ENCODE measurements at places on chromosomes 6 and 20. TPM values are rescaled to one million over a fixed set of nuclear protein-coding genes. Genes with fewer than 3 reads are reported as not detected.

DNA sequence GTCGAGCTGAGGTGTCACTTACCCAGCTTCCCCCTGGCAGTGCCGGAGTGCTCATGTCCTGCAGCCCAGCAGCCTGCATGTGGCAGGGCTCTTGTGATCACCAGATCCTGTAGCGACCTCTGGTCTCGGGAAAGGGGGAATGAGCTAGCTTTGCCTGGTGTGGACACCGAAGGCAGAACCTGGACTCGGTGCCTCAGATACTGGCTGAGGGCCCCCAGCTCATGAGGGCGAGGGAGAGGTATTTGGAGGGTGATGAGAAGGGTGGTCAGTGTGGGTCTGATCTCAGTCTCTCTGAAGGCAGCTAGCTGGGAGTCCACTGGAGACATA is 26.3 kb downstream of the SUN5 start:
- no peak for DNase-seq
- H3K36me3 ChIP-seq: no peaks in the 10 kb centered on the region
- H3K4me1 ChIP-seq: no peaks in the 10 kb centered on the region
- H3K27me3 ChIP-seq: peaks cover 16% of the 10 kb centered on the region
- H3K4me3 ChIP-seq: no peak overlapping the region

GRCh38 chr6:47126647-47127391 is 84.7 kb upstream of the ADGRF1 start:
- H3K4me1 ChIP-seq: peaks cover 28% of the 10 kb centered on the region
- H3K27ac ChIP-seq: peak overlapping the region; percentile 67
- no peak for DNase-seq
- no peaks in the 10 kb centered on the region for H3K27me3 ChIP-seq
- no peak overlapping the region for H3K4me3 ChIP-seq

CTSZ gene
- 101 TPM for total RNA-seq

DNA sequence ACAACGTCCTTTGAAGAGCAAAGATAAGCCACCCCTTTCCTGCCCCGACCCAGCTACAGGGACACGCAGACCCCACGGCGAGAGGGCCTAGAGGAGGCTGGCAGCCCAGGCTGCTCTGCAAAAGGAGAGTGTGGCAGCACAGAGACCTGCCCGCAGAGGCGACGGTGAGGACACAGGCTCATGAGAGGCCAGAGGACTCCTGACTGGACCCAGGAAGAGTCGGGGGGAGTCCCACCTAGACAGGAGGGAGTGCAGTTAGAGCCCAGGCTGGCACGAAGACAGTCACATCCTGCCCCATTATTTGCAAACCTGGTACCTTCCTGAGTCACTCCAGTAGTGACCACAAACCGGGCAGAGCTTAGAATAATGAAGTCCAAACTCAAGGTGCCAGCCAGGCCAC is 227.7 kb upstream of the CDH4 start:
- no peak for DNase-seq
- peaks cover 2% of the 10 kb centered on the region for H3K27me3 ChIP-seq
- H3K4me3 ChIP-seq: no peak overlapping the region
- no peaks in the 10 kb centered on the region for H3K36me3 ChIP-seq
- no peak overlapping the region for H3K27ac ChIP-seq

SLC44A4 gene
- not detected for total RNA-seq

GRCh38 chr6:104537180-104537579 is 322.5 kb downstream of the HACE1 start:
- peaks cover 79% of the 10 kb centered on the region for H3K4me1 ChIP-seq
- peak overlapping the region; percentile 89 for H3K27ac ChIP-seq
- H3K36me3 ChIP-seq: no peaks in the 10 kb centered on the region
- no peak for DNase-seq
- no peak overlapping the region for H3K4me3 ChIP-seq
